ENCODE measurements at places on chromosomes 7 and 10.

DNA sequence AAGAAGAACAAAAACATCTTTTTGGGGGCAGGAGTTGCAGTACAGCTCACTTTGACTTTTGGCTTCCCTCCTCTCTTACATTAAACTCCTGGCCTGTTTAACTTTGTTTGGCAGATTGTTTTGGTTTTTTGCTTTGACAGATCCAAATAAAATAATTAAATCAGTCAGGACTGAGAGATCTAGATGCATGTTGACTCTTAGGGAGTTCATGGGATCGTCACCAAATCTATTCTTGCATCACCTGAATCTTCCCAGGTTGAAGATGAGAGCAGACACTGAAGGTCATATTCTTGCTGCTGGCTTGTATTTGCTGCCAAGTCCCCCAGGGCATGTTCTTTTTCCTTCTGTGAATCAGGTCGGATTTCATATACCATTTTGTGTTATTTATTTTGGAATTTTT lies 759.4 kb downstream of the CNTNAP2 start:
- no peak for DNase-seq

DNA sequence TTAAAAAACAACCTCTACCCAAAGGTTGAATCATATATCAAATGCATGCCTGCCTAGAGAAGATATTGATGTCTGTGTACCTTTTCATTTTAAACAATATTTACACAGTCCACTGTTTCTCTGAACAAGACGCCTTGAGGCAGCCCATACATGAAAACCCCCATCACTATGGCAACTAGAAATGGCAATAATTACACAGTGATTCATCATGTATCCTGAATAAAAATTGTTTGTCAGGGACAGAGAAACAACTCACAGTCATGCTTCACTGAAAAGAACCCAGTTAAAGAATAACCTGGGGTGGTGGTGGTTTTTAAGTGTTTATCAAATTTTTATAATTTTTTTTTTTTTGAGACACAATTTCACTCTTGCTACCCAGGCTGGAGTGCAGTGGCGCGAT lies 19.7 kb downstream of the DNAJC12 start:
- DNase-seq = no peak

DNA sequence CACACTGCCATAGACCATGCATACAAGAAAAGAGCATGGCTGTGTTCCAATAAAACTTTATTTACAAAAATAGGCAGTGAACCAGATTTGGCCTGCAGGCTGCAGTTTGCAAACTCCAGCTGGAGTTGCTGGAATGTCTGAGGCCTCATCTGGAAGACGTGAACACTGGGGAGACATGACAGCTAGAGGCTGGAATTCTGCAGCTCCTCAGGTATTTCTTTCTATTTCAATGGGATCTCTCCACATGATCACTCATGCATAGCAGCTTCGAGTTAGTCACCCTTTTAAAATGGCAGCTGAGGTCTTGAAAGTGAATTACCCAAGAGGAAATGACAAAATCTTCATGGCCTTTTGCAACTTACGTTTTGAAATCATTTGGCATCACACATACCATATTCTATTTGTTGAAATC lies 52.6 kb upstream of the BET1 start:
- no peak for DNase-seq

- no peak for DNase-seq
Observed at GRCh38 chr7:25845464-25845863, 306.5 kb upstream of the NFE2L3 start.

GRCh38 chr7:132211971-132212370 lies 364.3 kb downstream of the PLXNA4 start:
- no peak for DNase-seq

GRCh38 chr7:84529480-84530205 lies 335.1 kb upstream of the SEMA3A start:
- DNase-seq = no peak

DNA sequence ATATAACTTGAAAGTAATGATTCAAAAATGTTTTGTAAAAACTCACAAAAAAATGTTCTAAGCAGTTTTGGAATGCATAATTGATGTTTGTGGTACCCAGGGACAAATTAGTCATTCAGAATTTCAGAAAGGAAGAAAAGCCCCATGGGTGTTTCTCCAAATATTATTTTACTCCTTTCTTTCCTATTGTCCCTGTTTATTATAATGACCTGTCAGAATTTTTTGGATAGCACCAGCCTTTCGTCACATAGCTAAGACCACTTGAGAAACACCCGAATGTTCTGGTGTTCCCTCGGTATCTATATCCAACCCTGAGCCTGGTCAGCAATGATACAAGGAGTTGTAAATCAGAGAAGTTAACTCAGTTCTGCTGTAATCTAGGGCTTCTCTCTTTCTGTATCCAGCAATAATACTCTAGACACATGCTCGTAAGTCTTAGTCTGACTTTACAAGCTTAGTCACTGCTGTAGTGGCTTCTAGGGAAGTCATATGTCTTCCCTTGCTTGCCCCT lies 64.8 kb upstream of the MEOX2 start:
- DNase-seq = no peak

DNA sequence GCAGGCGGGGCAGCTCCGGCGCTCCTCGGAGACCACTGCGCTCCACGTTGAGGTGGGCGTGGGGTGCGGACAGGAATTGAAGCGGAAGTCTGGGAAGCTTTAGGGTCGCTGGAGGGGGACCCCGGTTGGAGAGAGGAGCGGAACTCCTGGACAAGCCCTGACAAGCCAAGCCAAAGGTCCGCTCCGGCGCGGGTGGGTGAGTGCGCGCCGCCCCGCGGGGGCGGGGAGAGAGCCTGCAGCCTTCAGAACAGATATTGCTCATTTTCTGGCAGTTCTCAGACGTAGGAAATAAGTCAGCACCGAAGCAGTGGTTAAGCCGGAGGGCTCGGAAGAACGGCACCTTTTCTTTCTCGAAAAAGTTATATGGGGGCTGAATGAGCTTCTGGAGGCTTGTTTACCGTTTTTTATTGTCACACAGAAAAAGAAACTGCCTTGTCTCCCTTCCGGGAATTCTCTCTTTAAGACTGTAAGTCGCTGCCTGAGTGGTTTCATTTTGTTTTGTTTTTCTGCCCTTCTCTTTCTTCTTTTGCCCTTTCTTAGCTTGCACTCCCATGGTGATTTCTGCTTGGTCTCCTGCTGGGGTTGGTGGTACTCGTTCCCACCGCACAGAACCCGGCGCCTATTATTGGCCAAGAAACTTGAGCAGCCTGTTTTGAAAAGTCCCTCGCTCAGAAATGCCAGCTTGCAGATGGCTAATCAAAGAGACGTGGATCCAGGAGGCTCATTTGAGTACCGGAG lies 732 bp downstream of the FAS start:
- peak; percentile 65 for DNase-seq

- no peak for DNase-seq
Observed at GRCh38 chr7:101969997-101970585, 152.7 kb downstream of the CUX1 start.

GRCh38 chr7:70612811-70613210 lies 519.1 kb upstream of the GALNT17 start:
- DNase-seq = no peak

DNA sequence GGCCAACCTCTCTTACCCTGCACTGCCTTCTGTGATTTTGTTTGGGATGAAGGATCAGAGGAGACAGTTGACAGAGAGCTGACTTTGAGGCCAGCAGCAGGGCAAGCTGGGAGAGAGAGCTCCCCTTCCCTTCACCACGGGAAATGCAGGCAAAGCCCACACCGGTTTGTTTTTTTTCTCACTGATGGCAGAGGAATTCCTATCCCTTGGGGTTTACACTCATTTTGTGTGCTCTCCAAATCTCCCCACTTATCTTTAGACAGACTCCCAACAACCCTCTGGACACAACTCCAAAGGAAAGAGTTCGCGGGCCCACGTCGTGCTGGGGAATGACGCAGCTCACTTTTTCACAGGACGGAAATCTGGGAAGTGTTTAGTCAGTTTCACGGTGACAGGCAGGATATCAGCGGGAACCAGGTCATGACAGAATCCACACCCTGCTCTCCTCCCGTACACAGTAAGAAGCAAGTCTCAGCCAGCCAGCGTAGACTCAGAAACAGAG lies 68.3 kb upstream of the FAM171A1 start:
- DNase-seq = no peak

GRCh38 chr10:108615576-108616320 lies 1307.6 kb downstream of the XPNPEP1 start:
- no peak for DNase-seq

DNA sequence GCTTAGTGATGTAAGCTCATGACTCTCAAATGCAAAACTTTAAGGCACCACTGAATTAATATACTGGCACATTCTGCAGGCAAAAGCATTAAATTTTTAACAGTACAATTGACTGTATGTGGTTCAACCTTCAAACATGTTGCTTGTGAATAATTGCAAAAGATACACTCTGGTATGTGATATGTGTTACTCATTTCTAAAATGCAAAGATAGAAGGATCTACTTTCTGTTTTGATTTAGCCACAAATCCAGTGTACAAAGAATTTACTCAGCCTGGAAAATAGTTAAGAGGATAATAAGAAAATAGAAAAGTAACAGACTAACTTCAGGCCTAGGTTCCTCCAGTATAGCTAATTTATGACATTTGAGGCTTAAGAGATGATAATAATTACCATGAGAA lies 66.6 kb upstream of the NOBOX start:
- DNase-seq = no peak

DNA sequence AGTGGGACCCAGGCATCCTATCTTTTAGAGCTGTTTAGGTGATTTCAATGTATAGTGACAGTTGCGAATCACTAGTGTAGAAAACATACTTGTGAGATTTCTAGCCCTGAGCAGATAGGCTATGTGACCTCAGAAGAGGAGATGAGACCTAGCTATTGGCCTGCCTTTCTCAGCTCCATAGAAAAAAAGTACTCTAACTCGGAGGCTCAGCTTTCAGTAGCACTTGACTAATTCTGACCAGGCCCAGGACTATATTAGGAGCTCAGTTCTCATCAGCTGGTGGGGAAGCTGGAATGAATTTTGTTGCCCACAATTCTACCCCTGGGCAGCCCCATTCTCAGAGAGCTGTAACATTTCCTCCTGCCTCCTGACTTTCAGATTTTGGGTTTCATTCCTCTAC lies 179.9 kb upstream of the NAMPT start:
- no peak for DNase-seq

DNA sequence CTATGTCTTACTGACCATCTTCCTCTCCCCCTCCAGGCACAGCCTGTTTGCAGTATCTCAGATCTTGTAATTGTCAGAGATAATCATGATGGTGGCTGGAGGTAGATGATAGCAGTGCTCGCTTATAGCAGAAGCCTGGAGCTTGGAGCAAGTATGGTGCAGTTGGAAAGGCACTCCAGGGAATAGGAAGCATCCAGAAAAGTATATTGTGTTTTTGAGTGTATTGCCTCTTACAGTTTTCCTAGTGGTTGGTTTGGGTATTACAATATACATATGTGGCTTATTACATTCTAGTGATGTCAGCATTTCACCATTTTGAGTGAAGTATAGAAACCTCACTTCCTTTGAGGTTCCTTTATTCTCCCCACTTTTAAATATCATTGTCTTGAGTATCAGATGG lies 101.5 kb downstream of the STK31 start:
- DNase-seq = no peak

- DNase-seq = no peak
Observed at GRCh38 chr10:124902462-124902861, 39.5 kb upstream of the ZRANB1 start.

- DNase-seq = no peak
Observed at GRCh38 chr7:26603631-26604030, 260.8 kb downstream of the SKAP2 start.

- no peak for DNase-seq
Observed at GRCh38 chr7:12570168-12570533, 369 bp upstream of the SCIN start.

DNA sequence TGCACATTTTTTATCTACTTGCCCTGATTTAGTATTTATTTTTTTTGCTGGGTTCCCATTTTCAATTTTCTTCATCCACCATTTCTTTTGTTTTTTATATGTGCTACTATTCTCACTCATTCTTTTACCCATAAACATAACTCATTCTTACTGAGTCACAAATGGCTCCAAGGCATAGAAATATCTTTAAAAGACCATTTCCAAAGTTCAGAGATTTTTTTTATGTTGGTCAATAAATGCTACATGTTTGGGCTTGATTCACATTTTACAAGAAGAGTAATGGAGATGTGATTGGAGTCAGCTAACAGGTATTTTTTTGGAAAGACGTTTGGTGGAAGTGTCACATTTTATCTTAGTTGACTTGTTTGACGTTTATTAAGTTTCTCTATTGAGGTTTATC lies 1303.2 kb upstream of the LRRTM3 start:
- DNase-seq = no peak

- no peak for DNase-seq
Observed at GRCh38 chr7:104629408-104629807, 301.0 kb downstream of the LHFPL3 start.

DNA sequence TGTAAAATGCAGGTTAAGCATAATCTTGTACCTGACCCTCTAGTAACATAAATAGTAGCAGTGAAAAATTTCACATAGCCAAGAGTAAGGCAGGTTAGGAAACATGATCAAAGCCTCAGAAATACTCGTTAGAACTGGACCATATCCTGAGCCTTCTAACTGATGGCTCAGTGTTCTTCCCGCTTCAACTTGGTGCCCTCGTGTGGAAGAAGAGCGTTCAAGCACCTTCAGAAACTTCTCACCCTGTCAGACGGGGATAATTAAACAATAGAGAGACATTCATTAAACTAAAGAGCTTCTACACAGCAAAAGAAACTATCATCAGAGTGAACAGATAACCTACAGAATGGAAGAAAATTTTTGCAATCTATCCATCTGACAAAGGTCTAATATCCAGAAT lies 124.5 kb downstream of the MYOF start:
- DNase-seq = no peak

- DNase-seq = no peak
Observed at GRCh38 chr7:91149341-91150246, 114.6 kb upstream of the FZD1 start.

- DNase-seq = no peak
Observed at GRCh38 chr7:91294639-91295220, 30.5 kb downstream of the FZD1 start.

- DNase-seq = no peak
Observed at GRCh38 chr7:106282390-106282789, 2.4 kb downstream of the NAMPT start.

DNA sequence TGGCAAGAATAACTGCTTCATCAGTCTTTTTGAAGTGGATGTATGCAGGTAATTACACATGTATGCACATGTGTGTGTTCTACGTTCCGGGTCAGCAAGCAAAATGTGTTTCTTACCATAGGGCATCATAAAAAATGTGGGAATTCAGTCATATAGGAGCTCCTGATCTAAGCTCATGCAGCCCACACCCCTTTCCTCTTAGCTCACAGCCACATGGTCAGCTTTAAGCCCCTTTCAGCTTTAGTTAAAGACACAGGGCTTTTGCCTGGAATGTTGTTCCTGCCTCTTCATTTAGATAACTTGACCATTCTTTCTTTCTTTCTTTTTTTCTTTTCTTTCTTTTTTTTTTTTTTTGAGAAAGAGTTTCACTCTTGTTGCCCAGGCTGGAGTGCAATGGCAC lies 258.1 kb downstream of the RPS24 start:
- DNase-seq = no peak

DNA sequence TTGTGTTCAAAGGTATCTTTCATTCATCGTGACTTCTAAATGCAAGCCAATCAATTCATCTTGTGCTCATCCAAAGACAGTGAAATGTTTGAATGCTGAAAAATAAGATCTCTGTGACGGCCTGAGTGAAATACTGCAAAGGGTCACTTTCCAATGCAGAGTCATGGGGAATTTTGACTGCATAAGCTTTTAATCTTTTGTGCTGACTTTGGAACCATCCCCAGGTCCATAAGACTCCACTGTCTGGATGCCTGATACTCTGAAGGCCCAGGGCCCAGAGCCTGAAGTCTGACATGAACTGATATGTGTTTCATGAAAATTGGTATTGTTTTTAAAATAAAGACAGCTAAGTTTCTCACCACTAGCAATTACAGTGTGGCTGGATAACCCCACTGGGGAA lies 39.0 kb downstream of the PPP1R3C start:
- no peak for DNase-seq

- DNase-seq = peak; percentile 3
Observed at GRCh38 chr7:1676550-1677078, 6.5 kb downstream of the ELFN1 start.
